ENCODE measurements at places on chromosomes 7 and 10. TPM values are rescaled to one million over a fixed set of nuclear protein-coding genes. Genes with fewer than 3 reads are reported as not detected.

GRCh38 chr10:69802424-69803161, 887 bp downstream of the COL13A1 start:
- H3K27me3 ChIP-seq: peaks cover 40% of the 10 kb centered on the region
- H3K36me3 ChIP-seq: no peaks in the 10 kb centered on the region
- H3K4me1 ChIP-seq: peaks cover 6% of the 10 kb centered on the region
- H3K4me3 ChIP-seq: no peak overlapping the region

DNA sequence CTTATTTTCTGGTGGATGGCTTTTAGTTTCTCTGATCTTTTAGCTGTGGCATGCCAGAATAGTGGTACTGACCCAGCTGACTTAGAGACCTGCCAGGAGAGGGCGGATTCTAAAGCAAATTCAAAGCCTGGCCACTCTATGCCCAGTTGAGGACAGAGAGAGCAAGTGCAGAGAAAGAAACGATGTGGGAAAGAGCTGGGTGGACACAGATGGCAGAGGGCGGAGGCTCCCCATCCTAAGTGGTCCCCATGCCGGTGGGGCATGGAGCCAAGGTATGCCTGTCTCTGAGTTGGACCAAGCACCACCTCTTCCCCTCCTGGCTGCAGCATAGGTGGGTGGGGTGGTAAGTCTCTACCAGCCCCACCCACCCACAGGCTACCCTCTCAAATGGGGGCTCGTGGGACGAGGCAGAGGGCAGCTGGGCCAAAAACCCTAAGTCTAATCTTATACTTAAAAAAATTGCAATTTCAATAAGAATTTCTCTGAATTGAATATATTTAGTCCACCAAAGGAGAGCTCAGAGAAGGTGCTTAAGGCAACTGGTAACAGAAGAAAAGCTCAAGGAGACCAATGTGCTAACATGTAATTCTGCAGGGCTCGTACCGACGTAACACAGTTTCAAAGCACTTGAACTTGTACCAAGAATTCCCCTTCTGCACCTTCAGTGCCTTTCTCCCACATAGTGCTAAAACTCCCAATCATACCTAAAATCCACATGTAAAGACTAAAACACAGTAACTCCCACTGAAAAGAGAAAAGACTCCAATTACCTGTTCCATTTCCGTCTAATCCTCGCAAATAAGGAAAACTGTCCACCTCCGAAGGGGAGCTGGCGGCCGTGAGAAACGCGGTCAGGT, 85.7 kb upstream of the NMT2 start:
- H3K27ac ChIP-seq: peak overlapping the region; percentile 91
- H3K27me3 ChIP-seq: peaks cover 2% of the 10 kb centered on the region
- no peak for DNase-seq
- peak overlapping the region; percentile 81 for H3K4me3 ChIP-seq
- H3K4me1 ChIP-seq: peaks cover 37% of the 10 kb centered on the region
- peaks cover 9% of the 10 kb centered on the region for H3K36me3 ChIP-seq

- DNase-seq: no peak
- no peak overlapping the region for H3K27ac ChIP-seq
- no peaks in the 10 kb centered on the region for H3K27me3 ChIP-seq
Measured at GRCh38 chr10:52578871-52579405, 193.6 kb downstream of the MBL2 start.

DNA sequence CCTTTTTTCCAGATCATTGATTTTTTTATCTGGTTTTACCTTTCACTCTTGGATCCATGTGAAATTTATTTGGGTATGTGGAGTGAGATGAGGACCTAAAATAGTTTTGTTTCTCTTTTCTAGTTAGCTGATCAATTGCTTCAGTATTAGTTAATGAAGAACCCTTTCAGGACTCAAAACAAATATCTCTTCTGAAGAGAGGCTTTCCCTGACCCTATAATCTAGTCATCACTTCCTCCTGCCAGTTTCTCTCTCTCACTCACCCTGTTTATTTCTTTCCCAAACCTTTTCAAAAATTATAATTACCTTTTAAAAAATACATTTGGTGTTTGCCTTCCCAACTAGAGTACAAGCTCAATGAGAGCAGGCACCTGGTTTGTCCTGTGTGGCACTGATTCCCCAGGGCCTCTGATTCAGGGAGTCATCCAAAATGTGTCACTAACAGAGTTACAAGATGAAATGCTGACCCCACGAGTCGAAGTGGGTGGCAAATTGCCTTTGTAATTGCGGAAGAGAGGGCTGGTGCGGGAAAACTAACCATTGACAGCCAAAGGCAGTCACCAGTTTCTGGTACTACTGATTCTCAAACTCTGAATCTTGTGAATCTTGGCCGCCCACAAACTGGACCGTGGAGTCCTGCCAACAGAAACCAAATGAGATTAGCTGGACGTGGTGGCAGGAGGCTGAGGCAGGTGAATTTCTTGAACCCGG, 2.4 kb downstream of the TMEM140 start:
- H3K36me3 ChIP-seq: peaks cover 66% of the 10 kb centered on the region
- peaks cover 65% of the 10 kb centered on the region for H3K4me1 ChIP-seq
- peak overlapping the region; percentile 96 for H3K27ac ChIP-seq
- H3K27me3 ChIP-seq: no peaks in the 10 kb centered on the region
- DNase-seq: no peak
- peak overlapping the region; percentile 86 for H3K4me3 ChIP-seq

GRCh38 chr7:135210888-135211178, 493 bp downstream of the WDR91 start:
- peaks cover 2% of the 10 kb centered on the region for H3K36me3 ChIP-seq
- no peaks in the 10 kb centered on the region for H3K27me3 ChIP-seq
- H3K4me1 ChIP-seq: peaks cover 30% of the 10 kb centered on the region
- H3K27ac ChIP-seq: peak overlapping the region; percentile 99
- DNase-seq: no peak
- peak overlapping the region; percentile 95 for H3K4me3 ChIP-seq

- peaks cover 39% of the 10 kb centered on the region for H3K4me1 ChIP-seq
- peaks cover 4% of the 10 kb centered on the region for H3K36me3 ChIP-seq
- peak; percentile 73 for DNase-seq
- H3K27ac ChIP-seq: peak overlapping the region; percentile 98
Measured at GRCh38 chr7:151243408-151244195, 4.9 kb downstream of the SMARCD3 start.

DNA sequence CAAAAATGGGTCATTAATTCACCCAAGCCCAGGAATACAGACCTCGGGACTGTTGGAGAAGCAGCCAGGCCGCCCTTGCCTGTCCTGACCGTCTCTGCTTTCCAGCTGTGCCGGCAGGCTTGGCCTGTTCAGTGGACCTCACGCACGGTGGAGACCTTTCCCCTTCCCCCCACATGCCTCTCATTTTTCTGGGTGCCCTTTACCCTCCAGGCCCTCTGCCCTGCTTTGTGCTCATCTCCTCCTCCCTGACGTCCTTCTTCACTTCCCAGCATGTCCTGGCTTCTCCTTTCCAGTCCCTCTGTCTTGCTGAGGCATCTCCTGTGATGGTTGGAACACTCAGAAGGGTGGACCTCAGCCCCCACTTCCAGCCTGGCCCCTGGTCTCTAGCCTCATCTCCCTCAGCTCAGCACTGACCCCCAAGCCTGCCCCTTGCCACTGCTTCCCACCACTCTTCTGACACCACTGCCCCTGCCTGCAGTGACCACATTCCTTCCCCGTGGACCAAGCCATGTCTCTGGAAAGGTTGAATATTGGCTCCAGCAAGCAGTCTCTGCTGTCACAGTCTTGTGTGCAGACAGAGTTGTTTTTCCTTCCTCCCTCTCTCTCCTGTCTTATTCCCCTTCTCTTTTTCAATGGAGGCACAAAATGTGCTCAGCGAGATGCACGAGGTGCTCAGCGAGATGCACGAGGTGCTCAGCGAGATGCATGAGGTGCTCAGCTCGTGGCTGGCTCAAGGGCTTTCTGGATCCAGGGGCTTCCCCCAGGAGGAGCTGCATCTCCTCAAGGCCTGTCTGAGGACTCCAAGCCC, 14.9 kb downstream of the BAG3 start:
- peaks cover 38% of the 10 kb centered on the region for H3K4me1 ChIP-seq
- H3K27ac ChIP-seq: peak overlapping the region; percentile 46

Gene PNLIPRP2
- not detected for total RNA-seq

Gene ARMH3
- total RNA-seq: 23.6 TPM

Gene PANK1
- total RNA-seq: 6.4 TPM

Gene PDK4
- total RNA-seq: not detected

Gene FZD1
- 1.2 TPM for total RNA-seq
